Kidney epithelial cell (primary cell): ENCODE measurements at places on chromosomes 16 and 17. TPM values are rescaled to one million over a fixed set of nuclear protein-coding genes. Genes with fewer than 3 reads are reported as not detected.

Gene SCIMP
- not detected in 2 replicates for total RNA-seq

Gene GPR139
- total RNA-seq = not detected in 2 replicates

Gene PPL
- 25.5 and 26.5 TPM in 2 replicates for total RNA-seq

Gene PRSS22
- total RNA-seq = 71.8 and 76.0 TPM in 2 replicates

Gene SLC5A10
- not detected in 2 replicates for total RNA-seq

Gene ZFP1
- 10.3 and 12.0 TPM in 2 replicates for total RNA-seq

Gene SMPD3
- total RNA-seq = under 0.01 and 0.38 TPM in 2 replicates

Gene PRSS8
- 146 and 169 TPM in 2 replicates for total RNA-seq

Gene MRC2
- total RNA-seq = 45.9 and 53.0 TPM in 2 replicates

GRCh38 chr16:48852458-48852857, 242.5 kb upstream of the N4BP1 start:
- no peak for DNase-seq

GRCh38 chr16:6643080-6643686, 689.5 kb upstream of the RBFOX1 start:
- no peak for DNase-seq

DNA sequence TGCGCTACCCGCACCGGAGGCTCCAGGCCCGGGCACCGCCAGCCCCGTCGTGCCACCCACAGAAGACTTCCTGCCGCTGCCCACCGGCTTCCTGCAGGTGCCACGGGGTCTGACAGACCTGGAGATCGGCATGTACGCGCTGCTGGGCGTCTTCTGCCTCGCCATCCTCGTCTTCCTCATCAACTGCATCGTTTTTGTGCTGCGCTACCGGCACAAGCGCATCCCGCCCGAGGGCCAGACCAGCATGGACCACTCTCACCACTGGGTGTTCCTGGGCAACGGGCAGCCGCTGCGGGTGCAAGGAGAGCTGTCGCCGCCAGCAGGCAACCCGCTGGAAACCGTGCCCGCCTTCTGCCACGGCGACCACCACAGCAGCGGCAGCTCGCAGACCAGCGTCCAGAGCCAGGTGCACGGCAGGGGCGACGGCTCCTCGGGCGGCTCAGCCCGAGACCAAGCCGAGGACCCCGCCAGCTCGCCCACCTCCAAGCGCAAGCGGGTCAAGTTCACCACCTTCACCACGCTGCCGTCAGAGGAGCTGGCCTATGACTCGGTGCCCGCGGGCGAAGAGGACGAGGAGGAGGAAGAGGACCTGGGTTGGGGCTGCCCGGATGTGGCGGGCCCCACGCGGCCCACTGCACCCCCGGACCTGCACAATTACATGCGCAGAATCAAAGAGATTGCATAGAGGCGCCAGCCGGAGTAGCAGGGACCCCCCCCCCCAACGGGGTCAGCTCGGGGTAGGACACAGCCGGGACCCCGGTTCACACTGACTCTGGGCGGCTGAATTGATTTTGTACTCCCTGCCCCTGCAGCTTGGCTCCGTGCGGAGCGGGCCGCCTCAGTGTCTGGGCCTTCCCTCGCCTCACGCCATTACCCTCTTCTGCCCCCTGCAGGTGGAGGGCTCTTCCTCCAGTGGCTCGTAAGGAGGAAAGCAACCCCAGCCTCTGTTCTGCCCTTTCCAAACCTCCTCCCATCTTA, 58.5 kb downstream of the TMEM132E start:
- DNase-seq = peak; percentile 10

DNA sequence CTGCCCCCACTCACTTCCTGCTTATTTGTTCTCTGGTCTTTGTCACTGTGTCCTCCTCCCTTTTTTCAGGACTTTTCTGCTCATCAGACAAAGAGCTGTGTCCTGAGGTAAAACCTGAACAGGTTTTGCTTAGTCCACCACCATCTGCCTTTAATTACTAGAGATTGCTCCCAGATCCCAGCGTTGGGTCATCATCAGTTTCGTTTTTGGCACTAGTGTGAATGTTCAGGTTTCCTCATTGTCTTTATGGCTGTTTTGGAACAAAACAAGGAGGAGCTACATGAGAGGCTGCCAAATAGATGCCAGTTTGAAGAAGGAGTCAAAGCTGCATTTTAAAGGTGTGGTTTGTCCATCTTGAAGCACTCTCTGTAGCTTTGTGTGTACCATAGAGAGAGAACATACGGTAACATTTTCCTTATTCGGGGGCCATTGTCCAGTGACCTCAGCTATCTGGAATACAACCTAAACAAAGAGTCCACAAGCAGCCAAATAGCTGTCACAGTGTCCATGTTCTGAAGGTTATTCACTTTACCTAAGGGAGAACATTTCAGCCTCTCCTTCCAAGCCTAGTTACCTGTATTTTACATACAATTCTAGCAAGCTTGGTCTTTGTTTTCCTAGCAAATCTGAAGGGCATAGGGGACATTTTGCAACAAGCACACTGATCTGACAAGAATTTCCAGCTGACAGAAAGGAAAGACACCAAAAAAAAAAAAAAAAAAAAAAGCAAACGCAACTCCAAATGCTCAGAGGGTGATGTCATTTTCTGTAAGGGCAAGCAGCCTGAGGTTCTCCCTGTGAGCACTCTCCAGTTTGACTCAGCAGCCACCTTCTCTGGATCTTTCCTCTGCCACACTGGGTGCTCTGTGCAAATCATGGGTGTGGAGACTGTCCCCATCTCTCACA, 196.1 kb downstream of the NTN1 start:
- DNase-seq = no peak

- no peak for DNase-seq
Measured at GRCh38 chr17:67018471-67019434, 25.6 kb upstream of the CACNG1 start.

- DNase-seq = no peak
Measured at GRCh38 chr16:67215706-67216105, 11.2 kb upstream of the TMEM208 start.

GRCh38 chr16:89482150-89482816, 8.1 kb downstream of the ANKRD11 start:
- no peak for DNase-seq

- DNase-seq = peak; percentile 72
Measured at GRCh38 chr16:56324406-56324805, 100.9 kb downstream of the AMFR start.

GRCh38 chr17:7348478-7349242, 3.3 kb upstream of the KCTD11 start:
- DNase-seq = no peak

GRCh38 chr17:48631693-48632578, 5.8 kb upstream of the HOXB9 start:
- DNase-seq = no peak

DNA sequence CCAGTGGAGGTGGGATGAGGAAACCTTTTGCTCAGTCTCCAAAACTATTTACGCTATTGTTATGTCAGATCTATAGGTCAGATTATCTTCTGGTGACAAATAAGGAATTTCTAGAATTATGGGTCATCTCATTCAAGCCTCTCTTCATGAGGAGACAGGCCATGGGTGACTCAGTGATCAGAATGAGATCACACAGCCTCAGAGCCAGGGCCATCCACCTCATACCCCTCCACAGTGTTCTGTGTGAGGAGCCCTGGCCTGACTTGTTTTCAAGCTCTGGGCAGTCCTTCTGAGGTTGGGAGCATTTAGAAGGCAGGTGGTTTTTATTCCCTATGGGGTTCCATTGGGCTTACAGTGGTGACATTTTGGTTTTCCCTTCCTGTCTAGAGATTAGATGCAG, 26.5 kb downstream of the YPEL2 start:
- no peak for DNase-seq

- DNase-seq = no peak
Measured at GRCh38 chr17:40038882-40039513, 15.2 kb downstream of the MED24 start.

DNA sequence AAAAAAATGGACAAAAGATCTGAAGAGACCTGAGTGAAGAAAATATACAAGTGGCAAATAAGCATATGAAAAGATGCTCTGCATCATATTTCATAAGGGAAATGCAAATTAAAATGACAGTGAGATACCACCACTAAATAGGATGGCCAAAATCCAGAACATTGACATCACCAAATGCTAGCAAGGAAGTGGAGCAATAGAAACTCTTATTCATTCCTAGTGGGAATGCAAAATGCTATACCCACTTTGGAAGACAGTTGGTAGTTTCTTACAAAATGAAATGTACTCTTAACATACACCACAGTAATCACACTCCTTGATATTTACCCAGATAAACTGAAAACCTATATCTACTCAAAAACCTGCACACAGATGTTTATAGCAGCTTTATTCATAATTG, 33.6 kb downstream of the DHRS7B start:
- no peak for DNase-seq

DNA sequence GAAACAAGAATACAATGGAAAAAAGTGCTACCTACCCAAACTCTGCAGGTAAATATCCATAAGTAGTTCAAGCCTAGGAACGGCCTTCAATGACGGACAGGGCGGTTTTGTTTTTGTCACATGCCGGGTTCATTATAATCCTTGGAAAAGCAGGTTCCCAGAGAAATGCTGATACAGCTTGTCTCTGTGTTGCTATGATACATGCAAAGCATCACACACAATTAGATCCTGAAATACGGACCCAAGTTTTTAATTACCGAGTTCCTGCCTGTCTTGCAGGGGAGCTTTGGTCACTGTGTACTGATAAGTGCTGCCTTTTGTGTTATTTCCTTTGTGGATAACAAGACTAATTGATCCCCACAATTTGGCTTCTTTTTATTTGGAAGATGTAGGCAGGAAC, 217.4 kb downstream of the HAPSTR1 start:
- no peak for DNase-seq

DNA sequence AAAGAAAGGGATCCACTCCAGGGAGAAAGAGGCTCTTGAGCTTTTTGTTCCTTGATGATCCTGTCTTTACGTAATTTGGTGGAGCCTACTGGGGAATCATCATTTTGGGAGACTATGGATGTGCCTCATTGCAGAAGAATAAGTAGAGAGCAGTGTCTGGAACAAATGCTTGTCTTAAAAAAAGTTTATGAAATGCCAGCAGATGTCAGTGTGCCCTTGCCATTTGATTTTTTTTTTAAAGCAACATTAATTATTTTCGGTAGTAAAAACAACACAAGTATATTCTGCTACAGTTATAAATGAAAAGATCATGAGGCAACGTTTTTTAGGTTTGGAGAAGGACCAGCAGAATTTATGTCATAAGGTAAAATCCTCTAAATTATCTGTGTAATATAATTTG, 934.8 kb upstream of the EEF2KMT start:
- DNase-seq = no peak

DNA sequence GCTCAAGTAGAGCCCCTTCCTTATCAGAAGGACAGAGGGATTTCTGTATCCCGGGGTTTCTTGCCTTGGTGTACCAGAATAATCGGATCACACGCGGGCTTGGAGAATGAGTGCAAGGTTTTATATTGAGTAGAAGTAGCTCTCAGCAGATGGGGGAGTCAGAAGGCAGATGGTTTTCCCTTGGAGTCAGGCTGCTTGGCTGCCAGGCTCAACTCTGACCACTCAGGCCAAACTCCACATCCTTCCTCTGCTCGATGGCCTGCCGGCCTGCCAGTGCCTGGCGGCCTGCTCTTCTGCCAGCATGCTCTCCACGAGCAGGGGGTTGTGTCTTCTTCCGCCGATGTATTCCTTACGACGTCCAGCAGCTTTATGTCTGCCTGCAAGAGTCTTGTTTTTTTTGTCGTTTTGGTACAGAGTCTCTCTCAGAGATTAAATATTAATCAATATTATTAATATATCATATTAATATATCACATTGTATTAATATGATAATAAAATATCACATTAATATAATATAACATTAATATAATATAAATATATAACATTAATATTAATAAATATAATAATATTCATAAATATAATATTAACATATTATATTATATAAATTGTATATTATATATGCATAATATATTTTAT, 229.2 kb upstream of the WSCD1 start:
- no peak for DNase-seq
